ENCODE measurements at places on chromosomes 12 and 14.

DNA sequence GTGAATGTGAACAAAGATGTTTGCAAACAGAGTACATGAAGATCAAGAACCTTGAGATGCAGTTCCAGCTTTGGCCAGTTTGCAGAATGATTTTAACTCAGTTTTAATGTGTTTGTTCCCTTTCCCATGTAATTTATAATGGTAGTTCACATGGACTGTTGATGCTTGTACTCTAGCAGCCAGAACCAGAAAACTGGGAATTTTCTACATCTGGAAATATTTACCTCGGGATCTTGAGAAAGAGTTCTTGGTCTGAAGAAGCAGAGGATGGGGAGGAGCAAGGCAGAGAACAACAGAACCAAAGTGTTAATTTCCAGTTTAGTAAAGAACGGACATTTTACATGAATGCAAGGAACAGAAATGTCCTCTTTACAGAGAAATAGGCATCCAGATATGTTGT lies 37.0 kb upstream of the PMCH start:
- no peak for DNase-seq

DNA sequence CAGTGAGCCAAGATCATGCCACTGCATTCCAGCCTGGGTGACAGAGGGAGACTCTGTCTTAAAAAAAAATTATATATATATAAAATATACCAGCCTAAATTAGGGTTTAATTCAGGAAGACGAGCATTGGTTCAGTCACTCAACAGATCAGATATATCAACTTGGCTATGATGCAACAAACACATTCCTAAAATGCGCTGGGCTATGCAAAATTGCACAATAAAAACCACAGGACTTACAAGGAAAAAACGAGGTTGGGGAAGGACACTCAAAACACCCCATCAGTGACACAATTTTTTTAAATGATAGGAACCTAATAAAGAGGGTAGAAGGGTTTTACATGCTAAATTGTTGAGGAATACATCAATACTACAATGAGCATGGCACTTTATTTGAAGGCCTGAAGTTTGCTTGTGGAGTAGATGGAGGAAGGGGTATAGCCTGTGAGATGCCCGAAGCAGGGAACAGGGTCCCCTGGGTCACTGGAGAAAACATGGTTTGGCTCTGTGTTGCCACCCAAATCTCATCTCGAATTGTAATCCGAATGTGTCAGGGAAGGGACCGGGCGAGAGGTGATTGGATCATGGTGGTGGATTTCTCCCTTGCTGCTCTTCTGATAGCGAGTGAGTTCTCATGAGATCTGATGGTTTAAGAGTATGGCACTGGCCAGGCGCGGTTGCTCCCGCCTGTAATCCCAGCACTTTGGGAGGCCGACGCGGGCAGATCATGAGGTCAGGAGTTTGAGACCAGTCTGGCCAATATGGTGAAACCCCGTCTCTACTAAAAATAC lies 71.2 kb downstream of the TNFAIP2 start:
- DNase-seq = no peak

- DNase-seq = no peak
These were observed 597 bp upstream of the GLTP start for GRCh38 chr12:109880938-109881337.

- no peak for DNase-seq
These were observed 133.5 kb upstream of the DAAM1 start for GRCh38 chr14:59055006-59055405.

- DNase-seq = no peak
These were observed 41.9 kb downstream of the PTGER2 start for GRCh38 chr14:52356025-52356424.

Data from activated CD8-positive, alpha-beta memory T cell treated with anti-CD3 and anti-CD28 coated beads for 4 hours (primary cell).